Stimulated activated CD4-positive, alpha-beta T cell treated with anti-CD3 and anti-CD28 coated beads, Interleukin-15, amount 100 ng/mL, for 48 hours (primary cell): ENCODE measurements at places on chromosomes 4 and X.

GRCh38 chr4:5126231-5126630, 75.0 kb downstream of the STK32B start:
- no peak for DNase-seq

- DNase-seq = no peak
Observed at GRCh38 chrX:119121341-119121740, 6.3 kb downstream of the KIAA1210 start.

DNA sequence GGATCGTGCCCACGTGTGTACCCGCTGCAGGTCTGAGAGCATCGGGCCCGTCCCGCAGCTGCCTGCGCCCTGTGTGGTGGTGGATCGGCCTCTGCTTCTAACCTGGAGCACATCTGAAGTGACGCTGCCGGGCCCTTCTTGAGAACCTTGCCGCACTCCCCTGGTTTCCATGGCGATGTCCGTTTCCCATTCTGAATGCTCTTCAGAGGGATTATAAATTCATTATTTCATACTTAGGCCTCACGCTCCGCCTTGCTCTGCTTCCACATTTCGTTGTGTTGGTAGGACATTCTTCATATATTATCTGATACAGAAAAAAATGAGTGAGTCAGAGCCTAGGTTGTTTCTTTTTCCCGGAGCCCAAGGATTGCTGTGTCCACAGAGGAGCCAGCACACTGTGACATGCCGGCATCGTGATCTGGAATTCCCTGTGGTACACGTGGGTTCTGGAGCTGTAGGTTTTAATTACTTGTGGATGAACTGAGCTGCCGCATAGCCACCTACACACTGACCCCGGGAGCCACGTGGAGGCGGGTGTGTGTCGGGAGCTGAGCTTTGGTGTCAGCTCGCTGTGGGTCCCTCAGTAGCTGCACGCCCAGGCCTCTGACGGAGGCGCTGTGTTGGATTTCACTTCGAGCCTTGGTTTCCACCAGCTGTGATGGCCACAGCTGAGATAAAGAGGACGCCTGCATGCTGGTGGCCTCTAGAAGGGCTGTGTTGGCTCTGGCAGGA, 63.4 kb downstream of the PSAPL1 start:
- DNase-seq = no peak

- DNase-seq = no peak
Observed at GRCh38 chrX:38895775-38896174, 94.5 kb downstream of the MID1IP1 start.

DNA sequence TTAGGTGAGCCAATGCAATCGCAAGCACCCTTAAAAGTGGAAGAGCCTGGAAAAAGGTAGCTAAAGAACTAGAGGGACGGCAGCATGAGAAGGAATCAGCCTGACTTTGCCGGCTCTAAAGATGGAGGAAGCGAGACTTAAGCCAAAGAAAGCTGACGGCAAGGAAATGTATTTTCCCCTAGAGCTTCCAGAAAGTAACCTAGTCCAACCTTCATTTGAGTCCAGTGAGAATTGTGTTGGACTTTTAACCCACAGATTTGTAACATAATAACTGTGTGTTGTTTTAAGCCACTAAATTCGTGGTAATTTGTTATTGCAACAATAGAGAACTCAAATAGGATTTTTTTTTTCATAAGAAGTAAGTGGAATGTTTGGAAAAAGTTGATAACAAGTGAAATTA, 212.7 kb upstream of the C1QTNF7 start:
- no peak for DNase-seq

DNA sequence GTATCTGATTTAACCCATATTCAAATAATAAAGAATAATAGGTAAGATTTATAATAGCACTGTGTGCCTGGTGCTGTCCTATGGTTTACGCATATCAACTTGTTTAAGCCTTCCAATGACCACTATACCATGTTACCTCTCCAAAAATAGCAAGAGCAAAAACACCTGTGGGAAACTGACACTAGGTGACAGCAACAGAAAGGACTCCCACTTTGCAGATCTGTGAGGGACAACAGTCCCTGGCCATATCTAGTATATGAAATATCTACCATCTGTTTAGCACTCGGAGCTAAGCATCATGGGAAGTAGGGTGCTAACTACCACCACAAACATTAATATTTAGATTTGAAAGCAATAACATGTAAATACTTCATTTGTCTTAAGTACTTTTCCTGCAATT, 55.7 kb upstream of the TXK start:
- DNase-seq = no peak

DNA sequence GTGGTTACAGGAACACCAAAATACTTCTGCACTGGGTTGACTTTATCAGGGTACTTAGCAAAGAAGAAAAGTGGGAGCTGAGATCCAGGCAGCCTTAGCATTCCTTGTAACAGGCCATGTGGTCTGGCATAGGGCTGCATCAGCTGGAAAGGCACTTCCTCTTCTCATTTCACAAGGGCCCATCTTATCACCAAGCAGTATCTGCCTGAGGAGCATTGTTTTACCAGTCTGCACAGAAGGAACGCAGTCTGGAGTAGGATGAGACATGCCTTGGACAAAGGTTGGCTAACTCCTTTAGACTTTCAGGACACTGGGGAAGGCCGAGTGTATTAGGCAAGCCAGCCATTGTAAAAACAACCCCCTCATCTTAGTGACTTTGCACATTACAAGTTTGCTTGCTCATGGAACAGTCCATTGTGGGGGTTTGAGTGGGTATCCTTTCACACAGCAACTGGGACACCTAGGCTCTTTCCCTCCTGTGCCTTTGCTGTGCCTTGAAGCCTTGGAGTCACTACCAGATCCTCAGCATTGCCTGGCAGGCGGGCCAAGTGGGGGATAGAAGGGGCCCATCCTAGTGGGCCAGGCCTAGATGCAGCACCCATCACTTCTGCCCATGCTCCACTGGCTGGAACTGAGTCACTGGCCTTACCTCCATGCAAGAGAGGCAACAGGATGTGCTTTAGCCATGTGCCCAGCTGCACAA, 4.6 kb downstream of the SUV39H1 start:
- no peak for DNase-seq
